Muscle of leg (tissue), 16 donors: ENCODE measurements at places on chromosomes 4 and X. TPM values are rescaled to one million over a fixed set of nuclear protein-coding genes. Genes with fewer than 3 reads are reported as not detected.

Gene HTR2C
- total RNA-seq: not detected

Gene FOXR2
- total RNA-seq: not detected

DNA sequence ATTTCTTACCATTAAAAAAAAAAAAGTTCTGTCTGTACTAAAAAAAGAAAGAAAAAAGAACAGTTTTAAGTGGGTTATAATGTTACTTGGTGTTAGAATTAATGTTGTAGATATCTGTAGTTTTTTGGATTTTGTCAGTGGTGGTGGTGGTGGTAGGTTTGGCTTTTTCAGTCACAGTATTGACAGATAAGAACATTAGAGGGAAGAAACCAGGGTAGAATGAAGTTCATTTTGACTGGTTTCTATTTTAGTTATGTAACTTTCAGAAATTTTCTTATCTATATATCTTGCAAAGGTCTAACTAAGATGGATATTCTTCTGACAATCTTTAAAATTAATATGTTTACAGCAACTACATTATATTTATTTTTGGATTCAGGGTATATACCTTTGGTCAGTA, 105.4 kb downstream of the FBXW7 start:
- H3K27ac ChIP-seq: no peak overlapping the region
- no peak for DNase-seq
- H3K4me1 ChIP-seq: no peaks in the 10 kb centered on the region

GRCh38 chr4:172785613-172786012, 383.0 kb upstream of the GALNT7 start:
- H3K4me3 ChIP-seq: no peak overlapping the region
- DNase-seq: no peak
- no peaks in the 10 kb centered on the region for H3K27me3 ChIP-seq
- no peaks in the 10 kb centered on the region for H3K4me1 ChIP-seq

DNA sequence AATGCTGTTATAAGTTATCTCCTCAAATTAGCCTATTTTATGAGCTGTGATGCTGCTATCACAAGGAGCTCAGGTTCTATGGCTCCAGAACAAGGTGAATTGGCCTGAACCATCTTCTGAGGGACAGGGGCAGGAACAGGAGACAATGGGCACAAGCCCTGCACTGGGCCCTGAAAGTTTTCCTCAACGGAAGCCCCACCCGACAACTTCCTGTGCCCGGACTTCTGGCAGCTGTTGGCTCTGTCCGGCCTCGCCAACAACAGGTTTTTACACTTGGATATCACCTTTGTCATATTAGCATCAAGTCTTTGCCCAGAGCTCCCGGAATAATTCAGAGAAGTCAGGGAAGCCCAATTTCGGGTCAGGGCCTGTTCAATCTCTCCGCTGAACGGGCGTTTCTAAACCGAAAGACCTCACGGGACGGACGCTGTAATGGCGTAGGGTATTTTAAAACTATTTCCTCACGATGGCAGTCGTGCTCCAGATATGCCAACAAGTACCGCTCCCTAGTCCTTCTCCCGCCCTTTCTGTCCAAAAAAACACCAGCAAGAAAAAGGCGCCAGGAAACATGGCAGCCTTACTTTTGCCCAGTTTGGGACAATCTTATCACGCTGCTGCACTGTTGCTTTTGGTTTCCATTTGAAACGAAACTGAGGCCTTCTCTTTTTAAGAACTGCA, 201.0 kb upstream of the STK26 start:
- peak overlapping the region; percentile 50 for H3K4me3 ChIP-seq
- peak overlapping the region; percentile 76 for H3K27ac ChIP-seq
- peak; percentile 94 for DNase-seq
- no peaks in the 10 kb centered on the region for H3K36me3 ChIP-seq
- no peaks in the 10 kb centered on the region for H3K4me1 ChIP-seq

DNA sequence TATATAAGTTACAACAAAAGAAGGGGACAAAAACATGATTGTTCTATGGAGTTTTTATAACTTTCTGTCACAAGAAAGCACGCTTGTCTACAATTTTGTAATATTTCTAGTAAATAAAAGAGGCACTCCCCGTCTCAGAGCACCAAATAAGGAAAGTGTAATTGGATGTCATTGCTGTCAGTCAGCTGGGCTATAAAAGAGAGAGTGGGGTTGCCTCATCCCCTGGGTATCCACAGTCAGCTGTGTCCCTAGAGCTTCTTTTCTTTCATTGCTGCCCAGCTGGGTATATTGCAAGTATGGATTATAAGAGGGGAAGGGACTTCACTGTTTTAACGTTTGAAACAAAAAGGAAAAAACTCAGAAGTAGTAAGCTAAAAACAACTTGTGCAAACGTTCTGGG, 61.3 kb downstream of the NPNT start:
- H3K27ac ChIP-seq: peak overlapping the region; percentile 53
- H3K36me3 ChIP-seq: peaks cover 3% of the 10 kb centered on the region
- H3K4me1 ChIP-seq: peaks cover 8% of the 10 kb centered on the region
- no peaks in the 10 kb centered on the region for H3K27me3 ChIP-seq
- peak; percentile 57 for DNase-seq

DNA sequence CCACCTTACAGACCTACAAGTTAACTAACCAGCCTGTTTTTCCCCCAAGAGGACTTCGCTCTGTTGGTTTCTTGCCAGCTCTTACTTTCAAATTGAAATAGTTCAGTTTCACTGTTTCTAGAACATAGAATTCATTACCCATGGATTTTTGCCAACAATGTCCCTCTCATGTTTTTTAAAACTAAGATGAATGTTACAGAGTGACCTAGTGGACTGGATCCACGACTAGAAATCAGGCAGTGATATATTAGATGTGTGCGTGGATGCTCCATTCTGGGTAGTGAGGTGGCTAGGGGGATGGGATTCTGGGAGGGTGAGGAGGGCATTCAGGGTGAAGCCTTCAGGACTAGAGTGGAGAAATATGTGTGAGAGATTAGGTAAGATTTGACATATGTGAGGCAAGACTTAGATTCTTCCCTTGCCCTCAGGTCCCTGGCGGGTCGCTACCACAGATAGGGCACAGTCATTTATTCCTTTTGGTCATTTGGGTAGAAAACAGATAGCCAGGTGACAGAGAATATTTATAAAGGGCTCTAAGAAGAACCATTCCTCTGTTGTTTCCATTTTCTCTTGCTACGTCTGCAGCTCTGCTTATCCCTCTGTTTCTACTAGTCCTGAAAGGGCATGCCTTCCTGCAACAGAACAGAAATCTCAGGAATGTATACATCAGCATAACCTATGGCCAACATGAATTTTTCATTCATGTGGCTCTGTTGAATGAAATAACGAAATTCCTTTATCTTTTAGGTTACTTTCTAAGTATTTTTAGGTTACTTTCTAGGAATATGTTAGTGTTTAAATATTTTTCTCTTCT, 15.4 kb upstream of the JADE1 start:
- H3K27ac ChIP-seq: no peak overlapping the region
- H3K4me3 ChIP-seq: no peak overlapping the region
- no peaks in the 10 kb centered on the region for H3K36me3 ChIP-seq
- no peaks in the 10 kb centered on the region for H3K27me3 ChIP-seq
- DNase-seq: peak; percentile 16

- no peak for DNase-seq
- H3K4me1 ChIP-seq: no peaks in the 10 kb centered on the region
- H3K36me3 ChIP-seq: no peaks in the 10 kb centered on the region
- H3K27me3 ChIP-seq: no peaks in the 10 kb centered on the region
- no peak overlapping the region for H3K27ac ChIP-seq
- no peak overlapping the region for H3K4me3 ChIP-seq
Observed at GRCh38 chr4:128461291-128462102, 173.9 kb upstream of the PGRMC2 start.

DNA sequence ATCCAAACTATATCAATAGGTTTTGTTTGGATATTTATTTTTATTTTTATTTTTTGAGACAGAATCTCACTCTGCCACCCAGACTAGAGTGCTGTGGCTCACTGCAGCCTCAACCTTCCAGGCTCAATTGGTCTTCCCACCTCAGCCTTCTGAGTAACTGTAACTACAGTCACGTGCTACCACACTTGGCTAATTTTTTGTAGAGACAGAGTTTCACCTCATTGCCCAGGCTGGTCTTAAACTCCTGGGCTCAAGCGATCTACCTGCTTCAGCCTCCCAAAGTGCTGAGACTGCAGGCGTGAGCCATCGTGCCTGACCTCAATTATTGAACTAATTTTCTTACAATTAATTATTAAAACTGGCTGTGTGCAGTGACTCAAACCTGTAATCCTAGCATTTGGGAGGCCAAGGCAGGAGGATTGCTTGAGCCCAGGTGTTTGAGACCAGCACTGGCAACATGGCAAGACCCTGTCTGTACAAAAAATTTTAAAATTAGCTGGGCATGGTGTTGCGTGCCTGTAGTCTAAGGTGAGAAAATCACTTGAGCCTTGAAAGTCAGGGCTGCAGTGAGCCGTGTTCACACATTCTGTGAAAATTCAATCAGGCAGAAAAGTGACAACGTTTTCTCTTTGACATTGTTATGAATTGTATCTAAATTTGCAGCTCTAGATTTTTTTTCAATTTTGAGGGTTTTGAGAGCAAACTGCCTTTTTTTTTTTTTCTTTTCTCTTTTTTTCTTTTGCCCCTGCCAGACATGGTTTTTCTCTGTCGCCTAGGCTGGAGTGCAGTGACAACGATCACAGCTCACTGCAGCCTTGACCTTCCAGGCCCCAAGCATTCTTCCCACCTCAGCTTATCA, 66.0 kb downstream of the UBE2K start:
- peaks cover 24% of the 10 kb centered on the region for H3K36me3 ChIP-seq
- no peaks in the 10 kb centered on the region for H3K27me3 ChIP-seq
- H3K4me1 ChIP-seq: no peaks in the 10 kb centered on the region
- H3K27ac ChIP-seq: no peak overlapping the region
- no peak for DNase-seq
